Mammary microvascular endothelial cell (primary cell): ENCODE measurements at places on chromosomes 4 and X. TPM values are rescaled to one million over a fixed set of nuclear protein-coding genes. Genes with fewer than 3 reads are reported as not detected.

HSD17B13 gene
- 0.05 and 0.27 TPM in 2 replicates for total RNA-seq

NMU gene
- 4.5 and 6.7 TPM in 2 replicates for total RNA-seq

VSIG4 gene
- not detected in 2 replicates for total RNA-seq

APBB2 gene
- total RNA-seq = 86.5 and 106 TPM in 2 replicates

DSPP gene
- not detected in 2 replicates for total RNA-seq

SSX3 gene
- not detected in 2 replicates for total RNA-seq

RXFP1 gene
- not detected in 2 replicates for total RNA-seq

CHRDL1 gene
- not detected in 2 replicates for total RNA-seq

KIAA1210 gene
- total RNA-seq = not detected in 2 replicates

PRDM5 gene
- total RNA-seq = 4.4 and 6.8 TPM in 2 replicates

CT83 gene
- total RNA-seq = not detected in 2 replicates

VCX3A gene
- not detected in 2 replicates for total RNA-seq

MSANTD1 gene
- 0.10 and 0.13 TPM in 2 replicates for total RNA-seq

CDX4 gene
- total RNA-seq = not detected in 2 replicates

GPR34 gene
- total RNA-seq = not detected in 2 replicates

LAS1L gene
- 26.8 and 34.2 TPM in 2 replicates for total RNA-seq

ANOS1 gene
- total RNA-seq = 0.53 and 0.98 TPM in 2 replicates
